ENCODE measurements at places on chromosomes 7 and 10.

DNA sequence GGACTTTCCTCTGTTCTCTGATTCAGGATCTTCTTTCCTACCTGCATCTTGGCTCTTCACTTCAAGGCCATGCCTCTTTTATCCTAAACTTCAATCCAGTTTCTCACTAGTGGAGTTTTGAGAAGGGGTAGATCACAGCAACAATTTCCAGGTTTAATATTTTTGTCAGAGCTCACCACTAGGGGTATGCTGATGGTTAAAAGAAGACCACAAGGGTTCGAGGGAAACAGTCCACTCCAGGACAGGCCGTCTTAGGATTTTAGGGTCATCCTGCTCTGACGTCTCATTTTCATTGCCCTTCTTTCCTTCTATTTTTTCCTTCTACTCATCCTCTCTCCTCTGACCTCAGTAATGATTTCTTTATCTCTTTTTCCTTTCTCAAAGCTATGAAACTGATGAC, 11.3 kb downstream of the STAG3 start:
- DNase-seq, result no peak

- DNase-seq, result no peak
Observed at GRCh38 chr10:133050371-133050770, 37.4 kb upstream of the ADGRA1 start.

- DNase-seq, result no peak
Observed at GRCh38 chr7:6271694-6272440, 557 bp downstream of the CYTH3 start.

DNA sequence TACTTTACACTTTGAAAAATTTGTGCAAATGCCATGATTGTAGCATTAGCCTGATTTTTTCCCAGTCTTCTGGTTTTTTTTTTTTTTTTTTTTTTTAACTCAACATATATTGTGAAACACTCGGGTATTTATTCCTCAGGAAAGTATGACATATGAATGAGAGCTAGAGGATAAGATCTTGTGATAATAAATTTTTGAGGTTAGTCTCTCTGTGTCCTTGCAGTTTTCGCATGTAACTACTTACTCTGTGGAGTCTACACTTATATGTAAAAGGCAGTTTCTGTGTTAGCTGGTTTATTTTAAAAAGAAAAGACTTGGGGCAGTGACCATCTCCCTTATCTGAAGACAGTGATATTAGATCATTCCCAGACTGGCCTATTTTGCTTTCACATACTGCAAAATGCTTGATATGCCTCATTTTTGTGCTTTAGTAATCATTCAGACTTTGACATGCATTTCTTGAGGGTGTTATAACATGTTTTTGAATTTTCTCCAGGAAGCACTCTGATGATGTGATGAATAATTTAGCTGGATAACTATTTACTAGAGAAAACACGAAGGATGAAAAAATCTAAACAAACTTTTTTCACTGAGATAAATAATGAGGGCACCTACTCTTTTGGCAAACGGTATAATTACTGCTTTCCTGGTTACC, 371.0 kb downstream of the NRG3 start:
- no peak for DNase-seq

DNA sequence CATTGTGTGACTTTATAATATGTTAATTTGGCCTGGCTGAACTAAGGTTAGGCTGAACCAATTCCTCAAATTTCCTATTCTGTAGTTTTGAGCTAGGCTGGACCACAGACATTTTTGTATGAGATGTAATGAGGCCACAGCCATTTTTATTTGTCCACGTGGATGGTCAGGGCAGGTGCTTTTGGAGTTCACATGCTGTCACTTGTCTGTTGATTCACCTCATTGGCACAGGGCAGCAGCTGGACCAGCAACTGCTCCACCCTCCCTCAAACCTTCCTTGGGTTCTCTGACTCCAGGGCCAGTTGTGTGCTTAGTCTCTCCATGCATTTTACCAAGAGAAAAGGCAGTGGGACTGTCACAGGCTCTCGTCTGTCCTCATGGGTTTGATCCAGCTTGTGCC, 76.1 kb upstream of the NPS start:
- no peak for DNase-seq

GRCh38 chr10:72328045-72328828, 26.5 kb downstream of the DNAJB12 start:
- no peak for DNase-seq

- no peak for DNase-seq
Observed at GRCh38 chr7:87858417-87859100, 17.6 kb downstream of the SLC25A40 start.

- DNase-seq, result no peak
Observed at GRCh38 chr7:19322002-19322401, 176.8 kb upstream of the FERD3L start.

DNA sequence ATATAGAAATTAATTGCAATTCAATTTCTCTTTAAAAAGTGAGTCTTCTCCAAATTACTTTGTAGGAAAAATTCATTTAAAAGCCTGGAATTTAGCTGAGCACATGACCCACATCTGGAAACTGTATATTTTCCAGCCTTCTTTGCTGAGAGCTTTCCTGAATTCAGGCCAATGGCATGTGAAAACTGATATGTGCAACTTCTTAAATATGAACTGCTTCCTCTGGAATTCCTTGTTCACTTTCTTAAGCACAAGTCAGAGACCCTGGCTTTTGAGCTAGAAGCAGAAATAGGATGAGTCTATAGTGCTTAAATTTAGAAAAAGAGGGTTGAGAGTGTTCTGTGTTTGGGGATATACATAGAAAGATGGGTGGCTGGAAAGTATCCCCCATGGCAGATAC, 365.1 kb upstream of the MTPN start:
- no peak for DNase-seq

DNA sequence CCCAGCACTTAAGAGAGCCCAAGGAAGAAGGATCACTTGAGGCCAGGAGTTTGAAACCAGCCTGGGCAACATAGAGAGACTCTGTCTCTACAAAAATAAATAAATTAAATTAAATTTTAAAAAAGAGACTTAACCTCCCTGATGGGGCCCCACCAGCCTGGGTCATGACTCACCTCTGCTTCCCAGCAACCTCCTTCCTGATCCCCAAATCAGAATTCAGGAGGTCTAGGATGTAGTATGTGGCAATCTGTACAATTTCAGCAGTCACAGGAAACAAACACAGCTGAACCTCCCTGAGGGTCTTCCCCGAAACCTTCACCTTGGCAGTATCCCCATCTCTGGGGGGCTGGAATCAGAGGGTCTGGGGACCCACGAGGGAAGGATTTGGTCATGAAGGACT, 9.7 kb upstream of the PPP1R35 start:
- no peak for DNase-seq

DNA sequence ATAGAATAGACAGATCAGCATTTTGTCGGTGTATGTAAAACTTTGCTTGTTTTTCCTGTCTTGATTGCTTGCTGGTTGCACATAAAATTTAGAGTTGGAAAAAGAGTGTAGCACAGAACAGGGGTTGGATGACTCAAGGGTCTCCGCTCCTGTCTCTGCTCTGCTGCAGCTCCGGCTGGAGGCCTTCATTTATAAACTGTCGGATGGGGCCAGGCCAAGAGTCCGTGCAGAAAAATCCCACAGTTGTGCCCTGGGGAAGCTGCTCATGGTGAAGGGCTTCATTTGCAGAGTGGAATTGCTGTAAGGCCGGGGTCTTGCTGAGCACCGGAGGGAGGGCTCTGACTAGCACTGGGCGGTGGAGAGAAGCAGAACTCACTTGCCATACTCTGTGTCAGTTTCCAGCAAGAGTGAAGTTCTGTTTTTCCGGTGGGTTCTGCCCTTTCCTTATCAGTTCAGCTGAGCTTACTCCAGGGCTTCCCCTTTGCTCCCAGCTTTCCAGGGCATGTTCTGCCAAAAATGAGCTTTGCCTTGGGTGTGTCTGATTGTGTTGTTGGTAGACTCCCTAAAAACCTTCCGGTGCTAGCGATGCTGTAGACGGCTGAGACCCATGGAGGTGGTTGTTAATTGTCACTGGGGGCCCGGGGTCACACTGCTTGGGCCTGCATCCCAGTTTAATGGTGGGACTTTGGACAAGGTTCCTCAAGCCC, 67.2 kb downstream of the CAMK1D start:
- DNase-seq, result no peak

DNA sequence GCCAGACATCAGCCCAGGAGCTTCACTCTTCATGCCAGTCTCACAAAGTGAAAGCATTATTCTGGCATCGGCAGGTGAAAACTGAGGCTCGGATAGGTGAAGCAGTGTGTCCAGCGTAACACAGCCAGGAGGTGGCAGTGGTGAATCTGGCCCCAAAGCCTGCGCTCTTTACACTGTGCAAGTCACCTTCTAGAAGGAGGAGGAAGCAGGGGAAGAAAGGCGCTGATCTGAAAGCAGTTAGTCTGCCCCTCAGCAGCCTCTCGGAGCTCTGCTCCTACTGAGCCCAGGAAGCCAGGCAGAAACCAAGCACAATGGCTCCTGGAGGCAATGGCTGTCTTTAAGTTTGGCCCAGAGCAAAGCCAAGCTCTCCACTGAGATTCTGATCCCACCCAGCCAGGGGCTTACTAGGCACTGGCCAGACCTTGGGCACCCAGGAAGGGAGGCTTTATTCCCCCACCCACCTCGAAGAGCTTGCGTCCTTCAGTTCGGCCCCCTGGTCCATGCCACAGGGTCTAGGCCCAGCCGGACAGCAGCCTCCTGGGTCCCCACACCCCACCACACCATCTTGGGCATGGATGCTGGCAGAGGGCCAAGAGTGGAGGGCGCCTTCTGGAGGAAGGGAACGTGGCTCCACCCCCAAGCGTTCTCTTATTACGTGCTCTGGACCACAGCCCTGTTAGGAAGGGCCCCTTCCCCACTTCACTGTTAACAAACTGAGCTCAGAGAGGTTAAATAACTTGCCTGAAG, 104.5 kb downstream of the GRID1 start:
- DNase-seq, result no peak

DNA sequence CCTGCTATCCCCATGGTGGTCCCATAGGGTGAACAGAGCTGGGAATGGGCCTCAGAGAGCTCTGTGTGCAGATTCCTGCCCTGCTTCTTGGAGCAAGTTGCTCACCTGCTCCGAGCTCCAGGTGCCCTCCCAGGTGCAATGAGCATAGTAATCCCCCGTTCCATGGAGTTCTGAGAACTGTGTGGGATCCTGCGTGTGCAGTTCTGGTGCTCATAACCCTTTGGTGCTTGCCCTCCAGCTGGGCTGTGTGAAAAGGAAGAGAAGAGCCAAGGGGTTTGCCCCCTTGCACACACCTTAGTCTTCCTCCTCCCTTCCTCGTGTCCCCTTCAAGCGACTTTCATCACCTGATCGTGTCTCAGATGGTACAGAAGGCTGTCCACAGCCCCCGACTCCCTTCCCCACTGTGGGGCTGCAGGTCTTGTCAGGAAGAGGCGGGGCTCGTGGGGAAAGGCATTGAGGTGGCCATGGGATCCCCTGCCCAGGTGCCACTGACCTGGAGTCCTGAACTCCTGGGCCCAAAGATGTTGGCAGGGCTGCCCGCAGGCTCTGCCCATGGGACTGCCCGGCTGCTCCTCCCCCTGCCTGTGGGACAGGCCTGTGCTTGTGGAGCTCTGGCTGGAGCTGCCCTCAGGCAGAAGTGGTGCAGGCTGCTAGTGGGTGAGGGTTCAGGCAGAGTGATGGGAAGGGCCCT, 21.9 kb upstream of the ZNF488 start:
- no peak for DNase-seq

DNA sequence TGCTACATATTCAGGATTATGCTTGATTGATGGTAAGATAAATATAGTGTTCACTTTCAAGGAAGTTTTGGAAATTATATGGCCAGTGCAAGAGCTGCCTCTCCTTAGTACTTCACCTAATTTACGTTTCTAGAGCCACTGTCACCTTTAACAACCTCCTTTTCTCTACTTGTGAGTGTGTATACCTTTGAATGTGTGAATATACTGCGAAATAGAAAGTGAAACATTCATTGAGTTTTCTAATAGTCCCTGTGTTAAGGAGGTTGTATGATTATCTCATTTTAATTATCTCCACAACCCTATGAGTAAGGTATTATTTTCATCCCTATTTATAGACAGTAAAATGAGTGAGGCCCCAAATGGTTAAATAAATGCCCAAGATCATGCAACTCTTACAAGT, 1050.5 kb downstream of the XPNPEP1 start:
- DNase-seq, result no peak

GRCh38 chr7:20235288-20235687, 18.1 kb upstream of the MACC1 start:
- DNase-seq, result no peak

DNA sequence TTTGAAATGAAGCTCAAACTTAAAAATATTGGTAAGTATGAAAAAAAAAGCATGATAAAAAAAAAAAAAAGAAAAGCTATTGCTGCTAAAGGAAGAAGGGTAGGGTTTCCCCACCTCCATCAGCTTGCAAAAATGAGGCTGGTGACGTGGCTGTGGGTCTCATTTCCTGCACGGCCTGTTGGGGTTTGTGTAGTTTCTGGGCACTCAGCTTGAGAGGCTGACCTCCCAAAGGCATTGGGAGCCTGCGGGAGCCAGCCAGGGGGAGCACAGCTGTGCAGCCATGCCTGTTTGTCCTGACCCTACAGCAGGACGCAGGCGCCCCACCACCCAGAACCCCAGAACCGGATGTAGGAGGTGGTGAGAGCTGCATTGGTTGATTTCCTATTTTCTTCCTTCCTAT, 48.8 kb upstream of the CARD11 start:
- no peak for DNase-seq

GRCh38 chr7:77467408-77467807, 51.3 kb upstream of the GSAP start:
- DNase-seq, result no peak

- DNase-seq, result no peak
Observed at GRCh38 chr7:20064181-20064970, 152.8 kb downstream of the MACC1 start.

DNA sequence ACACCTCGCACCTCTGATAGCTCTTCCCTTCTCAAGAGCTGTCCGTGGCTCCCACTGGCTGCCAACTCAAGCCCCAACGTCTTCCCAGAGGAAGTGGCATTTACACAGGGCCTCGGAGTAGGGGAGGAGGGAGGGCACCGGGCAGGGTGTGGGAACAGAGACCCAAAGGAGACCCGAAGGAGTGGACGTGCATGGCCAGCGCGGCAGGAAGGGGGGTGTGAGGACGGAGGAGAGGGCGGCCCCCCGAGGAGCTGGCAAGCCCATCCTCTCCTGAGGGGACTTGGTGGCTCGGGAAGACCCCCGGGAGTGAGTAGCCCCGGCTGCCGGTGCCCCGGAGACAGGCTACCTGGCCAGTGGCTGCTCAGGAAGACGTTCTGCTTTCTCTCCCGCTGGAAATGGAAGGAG, 85.9 kb downstream of the FOXL3 start:
- DNase-seq, result no peak

DNA sequence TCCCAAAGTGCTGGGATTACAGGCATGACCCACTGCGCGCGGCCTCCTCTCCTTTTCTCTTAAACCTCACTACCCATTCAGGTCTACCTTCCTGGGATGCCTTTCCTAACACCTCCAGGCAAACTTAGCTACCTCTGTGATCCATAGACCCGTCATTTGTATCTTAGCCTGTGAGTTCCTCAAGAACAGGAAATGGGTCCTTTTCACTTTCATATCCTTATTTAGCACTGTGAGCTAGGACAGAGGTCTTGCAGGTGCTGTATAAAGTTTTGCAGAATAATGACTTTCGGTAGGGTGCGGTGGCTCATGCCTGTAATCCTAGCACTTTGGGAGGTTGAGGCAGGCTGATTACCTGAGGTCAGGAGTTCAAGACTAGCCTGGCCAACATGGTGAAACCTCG, 215.7 kb downstream of the RELN start:
- no peak for DNase-seq

- no peak for DNase-seq
Observed at GRCh38 chr10:120575411-120575810, 118.4 kb downstream of the PLPP4 start.

Data from HCT116 (cell line).